Activated naive CD4-positive, alpha-beta T cell treated with anti-CD3 and anti-CD28 coated beads for 36 hours (primary cell): ENCODE measurements at places on chromosomes 6 and 20.

GRCh38 chr6:68572975-68573374 is 62.1 kb upstream of the ADGRB3 start:
- peaks cover 5% of the 10 kb centered on the region for H3K27me3 ChIP-seq
- H3K4me3 ChIP-seq, result no peak overlapping the region
- no peaks in the 10 kb centered on the region for H3K36me3 ChIP-seq
- no peak overlapping the region for H3K27ac ChIP-seq
- no peak for DNase-seq

- H3K27ac ChIP-seq, result peak overlapping the region; percentile 98
- H3K4me1 ChIP-seq, result peaks cover 64% of the 10 kb centered on the region
- no peaks in the 10 kb centered on the region for H3K27me3 ChIP-seq
- DNase-seq, result peak; percentile 59
Observed at GRCh38 chr6:158648682-158649131, 1.1 kb upstream of the SYTL3 start.

GRCh38 chr6:140670021-140670420 is 1295.6 kb upstream of the CITED2 start:
- peaks cover 3% of the 10 kb centered on the region for H3K4me1 ChIP-seq
- H3K27ac ChIP-seq, result no peak overlapping the region
- DNase-seq, result no peak
- H3K36me3 ChIP-seq, result no peaks in the 10 kb centered on the region
- peaks cover 10% of the 10 kb centered on the region for H3K27me3 ChIP-seq
- no peak overlapping the region for H3K4me3 ChIP-seq

GRCh38 chr6:28838289-28838633 is 85.5 kb downstream of the TRIM27 start:
- H3K27ac ChIP-seq, result peak overlapping the region; percentile 86
- H3K36me3 ChIP-seq, result peaks cover 1% of the 10 kb centered on the region
- peaks cover 27% of the 10 kb centered on the region for H3K27me3 ChIP-seq
- peak; percentile 79 for DNase-seq
- H3K4me1 ChIP-seq, result peaks cover 9% of the 10 kb centered on the region
